Cerebellar nuclear complex (tissue), 1 donor: ENCODE measurements at places on chromosomes 13 and 19.

DNA sequence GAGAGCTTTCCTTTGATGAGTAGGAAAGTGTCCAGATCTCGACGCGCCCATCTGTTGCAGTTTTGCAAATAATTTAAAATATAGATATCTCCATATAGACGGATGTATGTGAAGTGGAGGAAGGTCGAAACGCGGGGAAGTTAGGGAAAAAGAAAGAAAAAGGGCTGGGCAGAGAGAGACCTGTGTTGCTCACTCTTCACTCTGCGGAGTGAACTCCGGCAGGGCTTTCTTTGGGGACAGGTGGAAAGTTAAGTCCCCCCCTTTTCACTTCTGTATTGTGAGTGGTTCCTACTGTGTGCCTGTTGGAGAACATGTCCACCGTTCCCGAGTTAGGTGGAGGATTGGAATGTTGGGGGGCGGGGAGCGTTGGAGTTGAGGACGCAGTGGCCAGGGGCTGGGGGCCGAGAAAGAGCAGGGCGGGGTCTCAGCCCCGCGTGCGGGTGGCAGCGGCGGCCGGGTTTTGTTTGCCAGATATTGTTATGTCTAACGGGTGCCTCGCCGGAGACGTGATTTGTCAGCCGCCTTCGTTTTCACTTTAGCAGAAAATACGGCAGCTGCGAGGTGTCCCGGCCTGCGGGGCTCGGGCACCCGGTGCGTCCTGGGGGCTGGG is 145.1 kb upstream of the ZNF536 start:
- no peak for DNase-seq

DNA sequence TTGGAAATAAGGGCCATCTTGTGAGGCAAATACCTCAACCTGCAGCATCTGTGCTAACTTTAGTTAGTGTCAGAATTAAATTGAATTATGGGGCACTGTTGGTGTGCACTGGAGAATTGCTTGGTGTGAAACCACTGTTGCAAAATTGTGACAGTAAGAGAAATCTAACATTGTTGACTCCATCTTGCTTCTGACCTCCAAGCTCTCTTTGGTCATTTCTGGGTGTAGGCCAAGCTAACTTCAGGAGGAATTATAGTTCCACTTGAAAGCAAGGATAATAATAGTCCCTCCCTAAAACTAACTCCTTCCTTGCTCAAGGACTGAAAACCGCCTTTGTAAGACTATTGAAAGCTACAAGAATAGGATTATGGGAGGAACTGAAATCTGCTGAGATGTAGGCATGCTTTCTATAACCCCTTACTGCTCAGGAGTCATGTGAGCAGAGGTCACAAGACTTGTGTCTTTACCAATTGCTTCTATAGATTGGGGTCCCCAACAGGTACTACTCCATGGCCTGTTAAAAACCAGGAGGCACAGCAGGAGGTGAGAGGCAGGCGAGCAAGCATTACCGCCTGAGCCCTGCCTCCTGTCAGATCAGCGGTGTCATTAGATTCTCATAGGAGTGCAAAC is 24.9 kb upstream of the GAS6 start:
- no peak for DNase-seq

- DNase-seq, result no peak
Observed at GRCh38 chr13:36259361-36260137, 38.1 kb downstream of the CCDC169 start.

DNA sequence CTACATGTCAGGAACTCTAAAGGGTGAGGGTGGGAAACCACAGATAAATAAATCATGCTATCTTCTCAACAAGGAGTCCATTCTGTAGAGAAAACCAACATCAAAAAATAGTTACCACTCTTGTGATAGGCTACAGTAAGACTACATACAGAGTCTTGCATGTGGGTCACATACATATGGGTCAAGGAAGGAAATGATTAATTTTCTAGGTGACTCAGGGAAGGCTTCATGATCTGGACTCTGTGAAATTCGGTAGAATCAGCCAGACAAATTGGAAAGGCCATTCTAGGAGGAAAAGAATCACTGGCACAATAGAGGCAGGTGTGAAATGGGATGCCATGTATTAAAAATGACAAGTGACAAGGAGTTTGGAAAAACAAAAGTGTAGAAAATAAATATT is 638.9 kb downstream of the LIG4 start:
- DNase-seq, result no peak

DNA sequence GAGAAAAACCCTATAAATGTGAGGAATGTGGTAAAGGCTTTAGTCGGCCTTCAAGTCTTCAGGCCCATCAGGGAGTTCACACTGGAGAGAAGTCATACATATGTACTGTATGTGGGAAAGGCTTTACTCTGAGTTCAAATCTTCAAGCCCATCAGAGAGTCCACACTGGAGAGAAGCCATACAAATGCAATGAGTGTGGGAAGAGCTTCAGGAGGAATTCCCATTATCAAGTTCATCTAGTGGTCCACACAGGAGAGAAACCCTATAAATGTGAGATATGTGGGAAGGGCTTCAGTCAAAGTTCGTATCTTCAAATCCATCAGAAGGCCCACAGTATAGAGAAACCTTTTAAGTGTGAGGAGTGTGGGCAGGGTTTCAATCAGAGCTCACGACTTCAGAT is 11.7 kb downstream of the ZNF226 start:
- DNase-seq, result no peak

DNA sequence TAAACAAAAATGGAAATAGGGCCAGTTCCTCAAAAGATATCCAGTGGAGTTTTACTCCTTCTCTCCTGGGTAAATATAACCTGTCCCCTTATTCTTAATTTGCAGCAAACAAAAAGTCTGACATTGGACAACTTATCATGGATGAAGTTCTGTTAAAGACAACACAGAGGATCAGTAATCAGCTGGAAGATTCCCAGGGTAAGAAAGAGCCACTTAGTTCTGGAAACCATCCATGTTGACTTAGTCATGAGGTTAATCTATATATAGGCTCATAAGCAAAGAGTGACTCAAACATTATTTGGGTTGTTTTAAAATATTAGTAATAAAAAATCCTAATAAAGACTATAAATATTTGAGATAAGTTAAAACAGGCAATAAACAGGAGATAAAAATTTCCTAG is 40.5 kb upstream of the EBPL start:
- no peak for DNase-seq

- no peak for DNase-seq
Observed at GRCh38 chr13:86933676-86934075, 737.5 kb upstream of the SLITRK5 start.
